NCI-H187 treated with DMSO at 0.1 percent for 48 hours (cell line): ENCODE measurements at places on chromosomes 2 and 18.

DNA sequence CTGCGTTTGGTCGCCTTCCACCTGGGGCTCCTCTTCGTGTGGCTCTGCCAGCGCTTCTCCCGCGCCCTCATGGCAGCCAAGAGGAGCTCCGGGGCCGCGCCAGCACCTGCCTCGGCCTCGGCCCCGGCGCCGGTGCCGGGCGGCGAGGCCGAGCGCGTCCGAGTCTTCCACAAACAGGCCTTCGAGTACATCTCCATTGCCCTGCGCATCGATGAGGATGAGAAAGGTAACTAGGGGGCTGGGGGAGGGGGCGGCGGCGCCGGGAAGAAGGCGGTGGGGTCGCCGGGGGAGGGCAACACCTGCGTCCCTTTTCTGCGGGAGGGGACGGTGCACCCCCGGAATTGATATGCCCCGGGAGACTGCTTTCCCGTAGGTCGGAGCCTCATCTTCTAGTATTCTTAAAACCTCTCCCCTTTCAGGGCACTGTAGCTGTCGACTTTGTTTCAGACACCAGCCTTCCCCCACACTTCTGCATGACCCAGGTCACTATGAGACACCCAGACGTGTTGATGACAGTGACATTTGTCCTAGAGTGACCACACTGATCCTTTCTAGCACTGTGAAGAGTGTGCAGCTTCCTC lies 755 bp downstream of the SPAST start:
- DNase-seq = no peak

GRCh38 chr2:227848146-227848545 lies 23.3 kb upstream of the DAW1 start:
- no peak for DNase-seq

- no peak for DNase-seq
Observed at GRCh38 chr2:30757749-30758148, 49.5 kb downstream of the CAPN13 start.

- DNase-seq = no peak
Observed at GRCh38 chr2:71000780-71001591, 6.3 kb upstream of the TEX261 start.

GRCh38 chr2:76946631-76947145 lies 575.5 kb downstream of the LRRTM4 start:
- DNase-seq = no peak
